NK-92 treated with Interleukin-12 subunit alpha and Interleukin-12 subunit beta, amount 100 ng/mL, for 24 hours (cell line): ENCODE measurements at places on chromosomes 13 and 19.

- DNase-seq = no peak
Observed at GRCh38 chr13:60214213-60215055, 50.7 kb upstream of the DIAPH3 start.

DNA sequence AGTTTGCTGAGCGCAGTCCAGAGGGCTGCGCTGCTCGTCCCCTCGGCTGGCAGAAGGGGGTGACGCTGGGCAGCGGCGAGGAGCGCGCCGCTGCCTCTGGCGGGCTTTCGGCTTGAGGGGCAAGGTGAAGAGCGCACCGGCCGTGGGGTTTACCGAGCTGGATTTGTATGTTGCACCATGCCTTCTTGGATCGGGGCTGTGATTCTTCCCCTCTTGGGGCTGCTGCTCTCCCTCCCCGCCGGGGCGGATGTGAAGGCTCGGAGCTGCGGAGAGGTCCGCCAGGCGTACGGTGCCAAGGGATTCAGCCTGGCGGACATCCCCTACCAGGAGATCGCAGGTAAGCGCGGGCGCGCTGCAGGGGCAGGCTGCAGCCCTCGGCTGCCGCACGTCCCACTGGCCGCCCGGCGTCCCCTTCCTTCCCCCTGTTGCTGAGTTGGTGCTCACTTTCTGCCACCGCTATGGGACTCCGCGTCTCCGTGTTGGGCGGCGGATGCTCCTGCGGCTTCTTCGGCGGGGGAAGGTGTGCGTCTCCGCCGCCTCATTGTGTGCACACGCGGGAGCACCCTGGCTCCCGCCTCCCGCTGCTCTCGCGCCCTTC lies 772 bp downstream of the GPC6 start:
- DNase-seq = no peak

- no peak for DNase-seq
Observed at GRCh38 chr13:45775401-45775963, 73.4 kb downstream of the CBY2 start.

DNA sequence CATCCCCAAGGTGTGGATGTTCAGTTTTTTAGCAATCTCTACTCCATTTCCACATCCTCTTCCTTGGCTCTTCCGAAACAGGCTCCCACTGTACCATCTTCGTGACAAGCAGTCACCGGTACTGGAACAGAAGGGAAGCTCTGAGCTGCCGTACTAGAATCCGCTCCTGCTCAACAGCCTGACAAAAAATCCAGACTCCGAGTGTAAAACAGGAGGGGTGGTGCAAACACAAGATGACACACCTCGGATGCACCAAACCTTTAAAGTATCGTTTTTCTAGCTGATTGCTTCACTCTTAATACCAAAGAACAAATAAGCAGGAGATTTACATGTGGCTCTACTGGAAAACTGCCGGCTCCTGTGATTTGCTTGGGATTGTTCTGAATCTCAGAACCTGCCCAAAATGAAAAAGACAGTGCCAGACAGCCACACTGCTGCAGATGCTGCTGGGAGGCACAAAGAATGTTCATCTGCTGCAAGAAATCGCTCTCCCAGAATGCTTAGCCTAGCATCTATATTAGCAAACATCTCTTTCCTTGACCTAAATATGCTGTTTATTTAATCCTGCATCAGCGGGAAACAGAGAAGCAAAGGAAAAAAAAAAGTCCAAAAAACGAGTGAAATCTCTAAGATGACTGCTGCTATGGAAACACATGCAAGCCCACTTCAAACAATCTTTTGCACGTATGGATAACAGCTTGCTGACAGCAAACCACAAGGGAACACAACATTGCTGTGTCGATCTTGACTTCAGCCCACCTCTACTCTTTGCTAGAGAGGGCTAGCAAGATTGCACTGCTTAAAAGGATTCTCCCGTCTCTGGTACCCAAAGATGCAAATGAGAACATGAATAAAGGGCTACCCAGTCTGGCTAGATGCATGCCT lies 38.0 kb upstream of the DOCK9 start:
- DNase-seq = no peak

DNA sequence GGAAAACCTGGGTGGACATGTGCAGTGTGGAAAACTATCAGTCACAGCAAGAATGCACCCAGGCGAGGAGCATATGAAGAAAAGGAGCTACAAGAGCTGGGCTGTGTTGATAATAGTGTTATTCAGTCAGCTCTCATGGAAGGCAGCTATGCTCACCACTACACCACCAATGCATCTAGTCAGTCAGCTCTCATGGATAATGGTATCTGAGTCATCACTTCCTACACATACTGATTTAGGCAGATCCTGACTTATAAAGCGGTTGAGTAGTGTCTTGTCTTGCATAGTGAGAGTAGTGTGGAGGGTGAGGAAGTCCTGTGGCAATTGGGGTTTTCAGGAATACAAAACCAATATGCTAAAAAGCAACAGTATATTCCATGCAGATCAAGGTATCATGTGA lies 9.1 kb upstream of the ZNF160 start:
- DNase-seq = no peak

GRCh38 chr13:28819046-28819730 lies 951 bp upstream of the MTUS2 start:
- DNase-seq = no peak

DNA sequence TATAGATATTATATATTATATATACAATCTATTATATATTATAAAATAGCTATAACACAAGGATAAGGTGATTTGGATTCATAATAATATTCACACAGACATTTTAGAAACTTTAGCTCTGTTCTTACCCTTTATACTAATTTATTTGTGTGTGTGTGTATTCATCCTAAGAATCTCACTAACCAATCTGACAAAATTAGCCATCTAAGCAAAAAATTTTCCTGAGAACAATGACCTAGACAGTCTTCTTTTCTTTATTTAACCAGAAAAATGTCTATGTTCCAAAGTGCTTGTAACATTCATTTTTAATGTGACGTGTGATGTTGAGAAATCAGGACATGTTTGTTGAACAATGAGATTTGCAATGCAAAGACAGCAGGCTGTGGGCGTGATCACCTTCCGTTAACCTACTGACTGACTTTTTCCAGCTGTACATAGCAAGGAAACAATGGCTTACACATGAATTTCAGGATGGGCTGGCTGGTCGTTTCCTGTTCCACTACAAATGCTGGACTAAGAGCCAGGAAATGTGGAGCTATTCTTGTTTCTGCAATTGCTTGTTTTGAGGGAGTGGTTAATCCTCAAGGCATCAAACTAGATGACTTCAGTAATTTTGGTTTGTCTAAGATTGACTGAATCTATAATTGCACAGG lies 634.6 kb upstream of the ARGLU1 start:
- no peak for DNase-seq

DNA sequence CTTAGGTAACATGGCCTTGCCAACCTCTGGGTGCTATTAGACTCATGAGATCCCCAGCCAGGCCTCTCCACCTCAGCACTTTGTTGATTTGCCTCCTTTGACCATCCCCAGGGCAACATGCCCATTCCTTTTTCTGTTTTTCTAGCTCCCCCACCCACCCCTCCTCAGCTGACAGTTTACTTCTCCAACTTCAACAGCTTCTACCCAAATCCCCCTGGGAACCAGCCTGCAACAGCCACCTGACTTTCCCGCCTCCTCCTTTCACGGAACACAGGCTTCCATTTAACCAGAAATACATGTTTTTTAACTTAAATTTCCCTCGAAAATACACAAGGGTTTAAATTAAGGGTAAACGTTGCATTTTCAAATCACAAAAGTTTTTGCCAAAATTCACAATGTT lies 117.3 kb downstream of the DLEU7 start:
- no peak for DNase-seq

GRCh38 chr13:76222511-76222910 lies 586.4 kb downstream of the LMO7 start:
- no peak for DNase-seq

DNA sequence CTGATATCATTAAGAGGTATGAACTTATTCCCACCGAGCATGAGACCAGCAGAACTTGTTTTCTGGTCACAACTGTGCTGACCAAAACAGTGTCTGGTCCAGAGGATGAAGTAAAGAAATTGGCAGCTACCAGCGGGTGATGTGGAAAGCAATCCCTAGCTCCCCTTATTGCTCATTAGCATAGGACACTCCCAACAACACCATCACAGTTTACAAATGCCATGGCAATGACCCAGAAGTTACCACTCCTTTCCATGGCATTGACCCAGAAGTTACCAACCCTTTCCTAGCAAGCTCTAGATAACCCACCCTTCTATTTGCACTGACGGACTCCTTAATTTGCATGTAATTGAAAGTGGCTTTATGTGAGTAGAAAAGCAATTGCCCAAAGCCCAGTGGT lies 1856.1 kb downstream of the OLFM4 start:
- no peak for DNase-seq

- DNase-seq = no peak
Observed at GRCh38 chr19:29329460-29330134, 116.6 kb upstream of the UQCRFS1 start.

DNA sequence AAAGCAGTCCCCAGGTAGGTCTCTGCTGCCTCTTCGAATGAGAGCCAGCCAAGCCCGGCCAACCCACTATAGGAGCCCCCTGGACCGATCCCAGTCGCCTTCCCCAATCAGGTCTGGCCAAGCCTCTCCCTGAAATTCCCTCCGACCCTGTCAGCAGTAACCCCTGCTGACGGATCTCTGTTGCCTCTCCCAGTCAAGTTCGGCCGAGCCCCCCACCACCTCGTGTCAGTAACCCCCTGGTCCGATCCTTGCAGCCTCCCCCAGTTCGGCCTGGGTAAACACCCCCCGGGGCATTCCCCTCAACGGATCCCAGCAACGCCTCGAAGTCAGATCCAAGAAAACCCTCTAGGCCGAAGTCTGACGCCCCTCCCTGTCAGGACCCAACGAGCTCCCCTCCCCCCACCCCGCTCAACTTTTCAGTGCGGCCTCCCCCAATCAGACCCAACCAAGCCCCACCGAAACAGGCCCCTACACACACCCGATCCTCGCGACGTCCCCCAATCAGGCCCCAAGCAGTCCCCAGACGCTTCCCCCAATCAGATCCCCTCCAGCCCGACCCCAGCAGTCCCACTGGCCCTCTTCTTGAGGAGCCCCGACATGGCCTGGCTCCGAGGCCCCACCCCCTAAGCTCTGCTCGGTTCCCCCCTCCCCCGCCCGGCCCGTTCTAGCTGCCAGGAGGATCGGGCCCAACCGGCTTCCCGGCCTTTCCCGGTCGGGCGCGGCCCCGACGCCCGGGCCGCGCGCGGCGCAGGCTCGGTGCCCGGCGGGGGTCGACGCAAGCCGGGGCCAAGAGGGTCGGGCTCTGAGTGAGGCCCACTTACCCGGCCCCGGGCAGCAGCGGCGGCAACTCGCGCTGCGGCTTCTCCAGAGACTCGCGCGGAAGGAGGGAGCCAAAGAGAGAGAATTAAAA lies 1.8 kb downstream of the TNPO2 start:
- DNase-seq = peak; percentile 45

GRCh38 chr13:111953546-111954178 lies 113.3 kb upstream of the SOX1 start:
- DNase-seq = no peak

- no peak for DNase-seq
Observed at GRCh38 chr13:66559093-66559492, 671.0 kb downstream of the PCDH9 start.

DNA sequence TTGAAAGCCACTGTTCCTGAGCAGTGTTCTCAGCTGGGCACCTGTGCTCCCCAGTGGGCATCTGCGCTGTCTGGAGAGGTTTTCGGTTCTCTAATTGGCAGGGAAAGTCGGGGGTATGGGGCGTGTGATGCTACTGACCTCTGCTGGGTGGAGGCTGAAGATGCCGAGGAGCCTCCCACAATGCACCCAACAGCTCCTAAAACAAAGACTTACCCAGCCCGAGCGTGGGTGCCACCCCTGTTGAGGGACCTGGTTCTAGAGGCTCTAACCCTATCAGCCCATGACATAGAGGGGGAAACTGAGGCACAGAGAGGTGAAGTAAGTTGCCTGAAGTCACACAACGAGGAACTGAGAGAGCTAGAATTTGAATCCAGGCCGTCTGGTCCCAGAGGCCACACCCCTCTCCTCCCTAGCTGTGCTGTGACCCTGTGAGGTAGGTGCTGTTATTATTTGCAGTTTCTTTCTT lies 2.3 kb downstream of the SPACA4 start:
- DNase-seq = no peak

- no peak for DNase-seq
Observed at GRCh38 chr13:72798817-72799216, 16.9 kb downstream of the PIBF1 start.
